Erythroblast (primary cell): ENCODE measurements at places on chromosomes 3 and 15.

- DNase-seq: no peak
Observed at GRCh38 chr3:42478830-42479229, 23.6 kb upstream of the VIPR1 start.

DNA sequence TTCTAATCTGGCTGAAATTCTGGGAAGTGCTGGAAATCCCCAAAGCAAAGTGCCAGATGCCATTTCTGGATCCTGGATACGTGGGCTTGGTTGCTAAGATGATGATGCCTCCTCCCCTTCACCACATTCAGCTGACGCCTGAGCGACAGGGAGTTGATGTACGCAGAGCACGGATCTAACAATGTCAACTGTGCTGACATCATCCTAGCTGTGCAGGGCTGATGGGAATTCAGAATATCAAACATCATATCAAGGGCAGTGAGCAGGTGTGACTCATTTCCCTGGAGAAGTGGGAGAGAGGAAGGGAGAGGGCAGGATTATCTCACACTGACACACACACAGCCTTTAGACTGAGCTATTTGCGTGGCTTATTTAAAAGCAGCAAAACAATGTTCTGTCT, 92.6 kb upstream of the ZBTB20 start:
- no peak for DNase-seq

- no peak for DNase-seq
Observed at GRCh38 chr15:74438206-74438605, 4.4 kb upstream of the SEMA7A start.

- DNase-seq: no peak
Observed at GRCh38 chr3:132522353-132522752, 74.7 kb upstream of the ACKR4 start.

GRCh38 chr15:75723847-75724660, 11.4 kb upstream of the CSPG4 start:
- DNase-seq: peak; percentile 76

DNA sequence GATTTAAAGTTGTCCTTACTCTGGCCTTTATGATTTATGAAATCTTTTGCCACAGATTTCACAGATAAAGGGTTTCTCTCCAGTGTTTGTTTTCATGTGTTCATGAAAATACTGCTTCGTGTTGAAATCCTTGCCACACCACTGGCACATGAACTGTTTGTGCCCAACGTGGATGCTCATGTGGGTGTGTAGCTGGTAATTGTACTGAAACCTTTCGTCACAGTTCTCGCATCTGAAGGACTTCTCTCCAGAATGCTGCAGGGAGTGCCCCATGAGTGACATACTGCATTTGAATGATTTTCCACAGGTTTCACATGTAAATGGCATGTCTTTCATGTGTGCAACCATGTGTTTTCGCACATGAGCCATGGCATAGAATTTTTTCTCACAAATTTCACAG, 111.9 kb downstream of the DOCK3 start:
- DNase-seq: no peak
